ENCODE measurements at places on chromosomes 13 and 19.
A peak's percentile ranks its signal among the peaks of the same experiment; 100 is the strongest.

GRCh38 chr13:44340508-44340907, 33.1 kb upstream of the SERP2 start:
- DNase-seq: no peak

DNA sequence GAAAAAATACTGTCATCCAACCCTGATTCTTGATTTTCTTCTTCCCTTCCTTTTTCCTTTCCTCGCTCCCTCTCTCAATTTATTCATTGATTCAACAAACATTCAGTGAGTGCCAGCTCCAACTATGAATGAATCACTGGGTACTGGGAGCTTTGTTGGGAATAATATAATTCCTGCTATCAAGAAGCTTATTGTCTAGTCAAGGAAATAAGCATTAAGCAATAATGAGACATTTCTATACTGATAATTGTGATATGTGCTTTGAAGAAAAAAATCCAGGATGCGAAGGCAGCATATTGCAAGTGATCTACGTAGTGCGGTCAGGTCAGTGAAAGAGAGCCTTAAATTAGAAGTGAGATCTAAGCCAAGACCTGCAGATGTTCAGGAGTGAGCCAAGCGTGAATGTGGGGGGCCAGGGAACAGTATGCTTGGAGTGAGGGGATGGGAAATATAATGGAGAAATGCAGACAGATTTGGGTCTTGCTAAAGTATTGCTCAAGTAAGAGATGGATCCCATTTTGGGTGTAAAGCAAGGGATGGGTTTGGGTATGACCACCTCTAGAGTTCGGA, 253.5 kb downstream of the LHFPL6 start:
- DNase-seq: no peak

DNA sequence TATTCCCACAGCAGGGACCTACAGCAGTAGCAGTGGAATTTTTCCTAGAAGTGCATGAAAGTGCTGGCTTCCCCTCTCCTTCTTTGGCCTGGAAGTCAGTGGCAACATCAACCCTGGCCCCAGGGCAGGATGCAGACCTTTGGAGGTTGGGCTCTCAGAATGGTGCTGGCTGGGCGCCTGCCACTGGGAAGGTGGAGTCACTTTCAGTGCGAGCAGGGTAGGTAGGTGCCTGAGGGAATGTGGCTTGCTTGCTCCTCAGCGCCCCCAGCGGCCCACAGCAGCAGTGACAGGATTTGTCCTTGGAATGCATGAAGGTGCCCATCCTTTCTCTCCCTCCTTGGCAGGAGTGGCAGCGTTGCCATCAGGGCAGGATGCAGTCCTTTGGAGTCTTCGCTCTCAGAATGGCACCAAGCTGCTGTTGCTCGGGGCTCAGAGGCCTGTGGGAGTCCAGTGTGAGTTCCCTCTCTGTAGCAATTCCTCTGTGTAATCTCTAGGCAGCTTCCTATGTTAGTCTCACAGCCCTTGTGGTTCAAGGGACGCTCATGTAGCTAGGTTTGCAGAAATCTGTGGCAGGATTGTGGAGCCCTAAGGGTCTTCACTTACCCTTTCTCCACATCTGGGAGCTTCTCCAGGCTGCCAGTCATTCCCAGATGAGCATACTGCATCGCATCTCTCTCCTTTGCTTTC, 354.4 kb upstream of the DACH1 start:
- DNase-seq: peak; percentile 4

DNA sequence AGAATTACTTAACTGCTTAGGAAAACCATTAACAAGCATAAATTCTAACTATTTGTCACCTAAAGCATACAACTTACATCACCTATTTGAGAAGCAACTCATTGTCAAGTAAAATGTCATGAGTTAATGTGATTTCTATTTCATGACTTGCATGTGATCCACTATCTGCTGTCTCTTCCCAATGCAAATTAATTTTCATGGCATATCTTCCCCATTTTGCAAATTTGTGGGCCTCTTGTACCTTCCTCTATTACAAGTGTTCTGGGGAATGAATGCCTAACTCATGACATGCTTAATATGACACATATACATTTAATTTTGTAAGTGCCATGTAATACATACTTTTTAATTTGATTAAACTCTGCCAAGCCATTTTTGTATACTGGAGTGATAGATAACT, 81.1 kb upstream of the EDNRB start:
- DNase-seq: no peak

- no peak for DNase-seq
Measured at GRCh38 chr13:77036279-77036678, 9.3 kb upstream of the FBXL3 start.

DNA sequence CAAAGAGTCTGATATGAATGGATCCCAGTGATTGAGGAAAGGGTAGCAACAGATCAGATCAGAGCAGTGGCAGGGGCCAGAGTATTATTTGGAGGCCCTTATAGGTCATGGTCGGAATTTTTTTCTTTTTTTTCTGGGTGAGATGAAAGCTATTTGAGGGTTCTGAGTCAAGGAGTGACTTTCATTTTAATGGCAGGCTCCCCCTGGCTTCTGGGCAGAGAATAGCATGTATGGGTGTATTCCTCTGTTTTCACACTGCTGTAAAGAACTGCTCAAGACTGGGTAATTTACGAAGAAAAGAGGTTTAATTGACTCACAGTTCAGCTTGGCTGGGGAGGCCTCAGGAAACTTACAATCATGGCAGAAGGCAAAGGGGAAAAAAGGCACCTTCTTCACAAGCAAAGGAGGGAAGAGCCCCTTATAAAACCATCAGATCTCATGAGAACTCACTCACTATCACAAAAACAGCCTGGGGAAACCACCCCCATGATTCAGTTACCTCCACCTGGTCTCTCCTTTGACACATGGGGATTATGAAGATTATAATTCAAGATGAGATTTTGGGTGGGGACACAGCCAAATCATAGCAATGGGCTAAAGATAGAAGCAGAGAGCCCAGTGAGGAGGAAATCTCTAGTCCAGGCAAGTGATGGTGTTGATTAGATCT, 3.0 kb upstream of the SLC6A16 start:
- no peak for DNase-seq

DNA sequence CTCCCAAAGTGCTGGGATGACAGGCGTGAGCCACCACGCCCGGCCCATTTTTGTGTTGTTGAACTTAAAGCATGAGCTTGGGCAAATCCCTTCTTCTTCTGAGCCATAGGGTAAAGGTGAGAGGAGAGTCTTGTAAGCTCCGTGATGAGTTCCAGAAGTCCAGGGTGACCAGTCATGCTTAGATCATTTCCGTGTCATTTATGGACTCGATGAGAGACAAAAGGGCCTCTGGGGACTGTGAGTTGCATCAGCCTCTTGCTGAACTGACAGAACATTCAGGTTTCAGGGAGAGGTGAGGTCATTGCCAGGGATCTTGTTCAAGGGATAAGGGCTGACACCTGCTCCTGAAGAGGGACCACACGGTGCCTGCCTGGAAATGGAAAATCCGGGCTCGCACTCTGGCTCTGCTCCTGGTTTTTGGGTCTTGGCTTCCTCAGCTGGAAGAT, 53.6 kb downstream of the GADD45B start:
- DNase-seq: no peak

GRCh38 chr13:31588893-31589292, 150.4 kb upstream of the RXFP2 start:
- no peak for DNase-seq

GRCh38 chr13:29503041-29503837, 92.2 kb downstream of the SLC7A1 start:
- DNase-seq: no peak

DNA sequence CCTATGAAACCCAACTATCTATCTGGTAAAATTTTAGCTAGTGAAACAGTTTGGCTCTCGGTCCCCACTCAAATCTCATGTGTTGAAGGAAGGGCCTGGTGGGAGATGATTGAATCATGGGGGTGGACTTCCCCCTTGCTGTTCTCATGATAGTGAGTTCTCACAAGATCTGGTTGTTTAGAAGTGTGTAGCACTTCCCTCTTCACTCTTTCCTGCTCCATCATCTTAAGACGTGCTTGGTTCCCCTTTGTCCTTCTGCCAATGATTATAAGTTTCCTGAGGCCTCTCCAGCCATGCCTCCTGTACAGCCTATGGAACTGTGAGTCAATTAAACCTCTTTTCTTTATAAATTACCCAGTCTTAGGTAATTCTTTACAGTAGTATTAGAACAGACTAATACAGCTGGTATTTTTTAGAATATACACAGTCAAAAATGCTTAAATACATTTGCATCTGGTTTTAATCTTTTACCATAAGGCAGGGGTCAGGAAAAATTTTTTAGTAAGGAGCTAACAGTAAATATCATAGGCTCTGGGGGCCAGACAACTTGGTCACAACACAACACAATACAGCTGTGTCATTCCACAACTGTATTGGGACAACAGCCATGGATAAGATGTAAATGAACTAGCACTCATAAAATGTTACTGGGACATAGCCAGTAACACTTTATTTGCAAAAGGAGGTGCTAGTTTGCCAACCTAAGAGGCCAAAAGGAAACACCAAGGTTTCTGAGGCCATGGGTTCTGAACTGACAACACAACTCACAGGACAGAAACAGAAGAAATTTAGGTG, 24.3 kb downstream of the DZIP1 start:
- no peak for DNase-seq

- DNase-seq: no peak
Measured at GRCh38 chr13:73820285-73820684, 313.9 kb downstream of the KLF12 start.

DNA sequence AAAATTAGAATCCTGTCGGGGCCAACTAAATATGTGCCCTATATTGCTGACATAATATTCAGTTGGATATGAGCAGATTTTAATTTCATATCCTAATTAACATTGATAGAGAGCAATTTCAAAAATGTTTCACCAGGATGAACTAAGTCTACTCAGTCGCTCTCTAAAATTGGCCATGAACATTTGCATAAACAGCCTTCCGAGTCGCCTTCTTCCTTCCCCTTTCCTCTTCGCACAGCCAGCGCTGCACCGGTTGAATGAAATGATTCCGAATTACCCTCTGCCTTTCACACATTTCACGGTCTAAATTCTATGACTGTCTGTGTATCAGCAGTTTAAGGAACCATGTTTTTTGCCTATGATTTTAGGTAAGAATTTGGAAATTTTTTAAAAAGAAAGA, 413.7 kb downstream of the LIG4 start:
- no peak for DNase-seq

- no peak for DNase-seq
Measured at GRCh38 chr13:20438801-20439200, 86.9 kb downstream of the CRYL1 start.

- no peak for DNase-seq
Measured at GRCh38 chr19:34260771-34261173, 6.4 kb downstream of the GARRE1 start.

- no peak for DNase-seq
Measured at GRCh38 chr13:76778853-76779252, 107.4 kb downstream of the KCTD12 start.

DNA sequence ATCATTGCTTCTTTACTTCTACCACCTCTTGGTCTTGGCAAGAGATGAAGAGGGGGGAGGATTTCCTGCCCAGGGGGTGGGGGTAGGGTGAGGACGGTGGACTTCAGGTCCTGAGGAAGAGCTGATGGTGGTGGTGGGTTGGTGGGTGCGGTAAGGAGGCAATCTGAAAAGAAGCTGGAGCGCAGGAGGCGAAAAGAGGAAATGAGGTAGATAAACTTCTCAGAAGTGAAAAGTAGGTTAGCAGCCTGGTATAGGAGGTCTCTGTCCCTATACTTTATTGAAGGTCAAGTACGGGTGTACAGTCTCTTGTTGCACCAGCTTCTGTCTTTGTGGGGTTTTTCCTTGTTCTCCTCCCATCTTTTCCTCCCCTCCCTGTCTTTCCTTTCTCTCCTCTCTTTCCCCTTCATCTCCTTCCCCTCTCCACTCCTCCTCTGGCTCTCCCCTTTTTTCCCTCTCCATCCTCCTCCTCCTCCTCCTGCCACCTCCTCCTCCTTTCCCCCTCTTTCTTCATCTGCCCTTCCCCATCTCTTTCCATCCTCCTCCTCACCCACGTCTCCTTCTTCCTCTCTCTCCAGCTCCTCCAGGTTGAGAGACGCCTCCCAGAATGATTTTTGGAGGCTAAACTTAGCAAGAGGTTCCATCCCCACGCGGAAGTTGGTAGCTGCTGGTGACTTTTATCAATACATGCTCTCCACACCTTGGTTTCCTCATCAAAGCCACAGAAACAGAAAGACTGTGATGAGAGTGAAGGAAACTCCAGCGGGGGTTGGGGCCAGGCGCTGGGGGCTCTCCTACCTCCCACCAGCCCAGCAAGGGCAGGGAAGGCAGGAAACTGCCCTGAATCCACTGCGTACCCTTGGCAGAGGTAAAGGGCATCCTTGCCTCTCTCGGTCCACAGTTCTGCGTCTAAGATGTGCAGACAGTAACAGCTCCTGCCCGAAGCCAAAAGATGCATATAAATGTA, 15.3 kb downstream of the TNFSF14 start:
- no peak for DNase-seq

DNA sequence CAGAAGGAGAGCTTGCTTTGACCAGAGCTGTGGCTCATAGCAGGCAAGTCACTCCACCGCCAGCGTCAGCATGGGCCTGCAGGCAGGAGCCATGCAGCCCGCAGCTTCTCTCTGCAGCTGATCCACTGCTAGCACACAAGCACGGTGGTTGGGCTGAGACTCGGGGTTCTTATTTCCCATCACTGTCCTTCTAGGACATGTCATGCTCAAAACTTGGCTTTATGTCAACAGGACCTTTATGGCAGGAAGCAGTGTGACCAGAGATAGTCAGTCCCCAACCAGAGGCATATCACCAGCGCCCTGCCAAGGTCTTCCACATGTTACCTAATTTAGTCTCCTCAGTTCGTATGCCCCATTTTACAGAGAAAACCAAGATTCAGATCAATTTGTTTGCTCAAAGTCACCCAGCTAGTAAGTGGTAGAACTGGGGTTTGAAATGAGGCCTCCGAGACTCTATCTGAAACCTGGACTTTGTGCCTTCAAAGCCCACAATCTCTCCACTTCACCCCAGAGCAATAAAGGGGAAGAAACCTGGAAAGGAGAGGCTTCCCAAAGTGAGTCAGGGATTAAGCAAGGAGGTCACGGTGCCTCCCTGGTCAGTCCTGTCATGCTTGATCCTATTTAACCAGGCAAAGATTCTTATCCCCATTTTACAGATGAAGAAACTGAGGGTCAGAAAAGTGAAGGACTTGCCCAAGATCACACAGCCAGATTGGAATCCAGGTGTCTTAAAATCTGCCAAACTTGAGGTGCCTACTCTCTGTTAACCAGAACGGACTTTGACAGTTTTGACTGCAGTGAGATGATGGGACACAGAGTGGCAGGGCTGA, 5.1 kb downstream of the TMEM272 start:
- DNase-seq: no peak

GRCh38 chr13:51971520-51972426, 39.5 kb downstream of the ATP7B start:
- DNase-seq: no peak

DNA sequence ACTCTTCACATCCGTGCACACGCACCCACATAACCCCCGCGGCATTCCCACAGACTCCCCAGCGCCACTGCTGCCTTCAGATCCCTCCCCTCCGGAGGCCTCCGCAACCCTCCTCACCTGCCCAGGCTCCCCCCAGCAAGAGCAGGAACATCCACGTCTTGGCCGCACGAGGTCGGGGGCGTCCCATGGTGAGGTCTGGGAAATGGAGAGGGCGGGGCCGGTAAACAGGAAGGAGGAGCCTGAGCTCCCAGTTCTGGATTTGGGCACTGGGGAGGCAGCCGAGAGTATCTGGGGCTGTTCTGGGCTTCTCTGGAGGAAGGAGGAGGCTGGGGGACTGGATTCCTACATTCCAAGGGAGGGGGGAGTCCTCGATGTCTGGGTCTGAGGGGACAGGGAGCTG, 423 bp downstream of the KLK8 start:
- no peak for DNase-seq

- DNase-seq: no peak
Measured at GRCh38 chr19:56764196-56764695, 76.3 kb downstream of the PEG3 start.

- no peak for DNase-seq
Measured at GRCh38 chr19:41353466-41354342, at the start of gene TGFB1. Gene TGFB1, minus strand, starts transcription at chr19:41353922. Its CDS starts 878 bp downstream, at chr19:41353044.

Measured in NCI-H1048 (cell line).